ENCODE measurements at places on chromosomes 2 and 18.
A peak's percentile ranks its signal among the peaks of the same experiment; 100 is the strongest.

DNA sequence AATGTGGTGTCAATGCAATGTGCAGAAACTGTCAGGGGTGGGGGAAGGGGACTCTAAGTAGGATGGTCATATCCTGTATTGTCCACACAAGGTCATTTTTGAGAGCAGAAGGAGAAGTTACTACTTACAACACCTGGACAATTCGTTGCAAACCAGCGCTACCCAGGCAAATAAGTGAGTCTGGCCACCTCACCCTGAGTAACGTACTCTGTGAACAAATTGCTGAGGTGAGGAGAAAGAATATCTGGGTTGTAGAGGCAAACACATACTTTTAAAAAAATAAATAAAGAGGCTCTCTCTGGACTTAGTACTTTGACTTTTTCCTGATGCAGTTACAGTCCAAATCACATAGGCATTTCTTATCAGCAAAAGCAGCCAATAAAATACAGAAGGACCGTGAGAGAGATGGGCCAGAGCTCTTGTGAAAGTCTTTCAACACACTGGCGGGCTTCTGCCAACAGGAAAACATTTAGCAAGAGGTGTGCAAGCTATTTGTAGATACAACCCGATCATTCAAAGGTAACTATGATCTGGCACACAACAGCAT, 268.2 kb upstream of the ID2 start:
- no peak for DNase-seq

DNA sequence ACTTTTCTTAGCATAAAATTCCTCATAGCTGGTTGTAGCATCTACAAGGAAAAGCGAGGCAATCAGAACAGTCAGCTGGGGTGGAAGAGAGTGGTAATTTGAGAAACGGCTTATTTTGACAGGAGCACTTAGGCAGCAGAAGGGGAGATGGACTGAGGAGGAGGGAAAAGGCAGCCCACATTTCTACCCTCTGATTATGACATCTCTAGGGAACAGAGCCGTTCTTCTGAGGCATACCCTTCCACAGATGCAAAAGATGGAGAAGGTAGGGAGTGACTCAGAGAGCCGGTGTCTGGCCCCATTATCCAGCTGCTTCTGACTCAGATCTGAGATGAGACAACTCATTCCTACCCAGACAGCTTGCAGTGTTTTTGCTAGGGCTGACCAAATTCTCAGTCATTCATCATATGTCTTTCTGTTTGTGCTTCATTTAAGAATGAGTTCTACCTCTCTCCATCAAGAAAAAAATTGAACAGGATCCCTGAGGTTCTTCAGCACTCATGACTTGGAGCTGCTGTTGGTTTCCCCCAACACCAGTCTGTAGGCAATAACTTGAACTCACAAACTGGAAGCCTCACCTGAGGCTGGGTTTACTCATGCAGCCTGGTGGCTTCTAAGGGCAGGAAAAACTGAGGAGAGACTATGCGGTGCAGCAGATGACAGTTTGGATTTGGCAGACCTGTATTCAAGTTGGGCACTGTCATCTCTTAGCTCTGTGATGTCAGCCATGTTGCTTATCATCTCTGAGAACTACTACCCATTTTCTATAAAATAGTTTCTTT, 15.9 kb upstream of the SEC11C start:
- DNase-seq = peak; percentile 74

GRCh38 chr18:79765491-79766245, 32.1 kb upstream of the KCNG2 start:
- peak; percentile 57 for DNase-seq

- DNase-seq = peak; percentile 48
Observed at GRCh38 chr2:113282747-113283533, 4.2 kb upstream of the PAX8 start.

DNA sequence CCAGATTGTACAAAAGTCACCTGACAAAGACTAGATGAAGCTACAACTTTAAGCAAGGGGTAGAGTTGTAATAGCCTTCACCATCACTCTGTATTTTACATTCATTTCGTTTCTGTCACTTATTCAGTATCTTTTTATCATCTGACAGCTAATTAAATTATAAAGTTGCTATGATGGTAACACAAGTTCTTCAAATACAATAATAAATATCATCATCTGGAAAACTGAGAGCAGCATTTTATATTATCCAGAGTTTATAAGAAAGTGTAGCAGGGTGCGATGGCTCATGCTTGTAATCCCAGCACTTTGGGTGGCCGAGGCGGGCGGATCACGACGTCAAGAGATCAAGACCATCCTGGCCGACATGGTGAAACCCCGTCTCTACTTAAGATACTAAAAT, 21.1 kb downstream of the DYNC2LI1 start:
- no peak for DNase-seq

GRCh38 chr2:84849271-84849952, 31.5 kb downstream of the TRABD2A start:
- DNase-seq = peak; percentile 14

GRCh38 chr18:43129946-43130524, 14.6 kb upstream of the RIT2 start:
- peak; percentile 22 for DNase-seq

DNA sequence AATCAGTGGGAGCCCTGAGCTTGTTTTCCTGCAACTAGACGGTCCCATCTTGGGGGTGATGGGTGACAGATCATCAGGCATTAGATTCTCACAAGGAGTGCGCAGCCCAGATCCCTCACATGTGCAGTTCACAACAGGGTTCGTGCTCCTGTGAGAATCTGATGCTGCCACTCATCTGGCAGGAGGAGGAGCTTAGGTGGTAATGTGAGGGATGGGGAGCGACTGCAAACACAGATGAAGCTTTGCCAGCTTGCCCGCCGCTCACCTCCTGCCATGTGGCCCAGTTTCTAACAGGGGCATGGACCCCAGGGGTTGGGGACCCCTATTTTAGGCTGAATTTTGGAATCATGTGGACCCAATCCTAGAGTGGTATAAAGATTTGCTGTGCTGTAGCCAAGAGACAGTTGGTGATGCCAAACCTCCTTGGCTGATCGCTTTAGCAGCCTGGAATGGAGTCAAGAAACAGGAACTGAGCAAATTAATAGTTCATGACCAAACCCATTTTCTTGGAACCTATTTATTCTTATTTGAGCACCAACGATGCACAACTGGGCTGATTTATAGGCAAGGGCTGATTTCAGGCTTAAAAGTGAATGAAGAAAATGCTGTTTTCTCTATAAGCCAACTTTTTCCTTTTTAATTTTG, 25.7 kb downstream of the LPIN1 start:
- DNase-seq = no peak

DNA sequence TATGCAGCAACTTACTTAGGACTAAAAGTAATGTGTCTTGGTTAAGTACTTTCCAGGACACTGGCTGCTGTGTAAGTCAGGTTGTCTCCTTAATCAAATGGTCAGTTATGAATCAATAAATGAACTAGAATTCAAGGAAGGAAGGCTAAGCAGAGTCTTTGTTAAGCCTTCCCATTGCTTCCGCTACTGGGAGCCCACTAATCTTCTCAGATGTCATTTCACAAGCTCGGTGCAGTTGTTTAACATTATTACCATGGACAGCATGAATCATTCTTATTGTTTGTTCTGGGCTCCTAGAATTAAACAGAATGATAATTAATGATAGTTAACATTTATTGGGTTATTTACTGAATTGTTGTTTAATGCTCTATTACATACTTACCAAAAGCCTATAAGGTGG, 26.0 kb upstream of the MEIS1 start:
- no peak for DNase-seq

GRCh38 chr2:34096562-34097171, 497.6 kb upstream of the FAM98A start:
- DNase-seq = peak; percentile 51

DNA sequence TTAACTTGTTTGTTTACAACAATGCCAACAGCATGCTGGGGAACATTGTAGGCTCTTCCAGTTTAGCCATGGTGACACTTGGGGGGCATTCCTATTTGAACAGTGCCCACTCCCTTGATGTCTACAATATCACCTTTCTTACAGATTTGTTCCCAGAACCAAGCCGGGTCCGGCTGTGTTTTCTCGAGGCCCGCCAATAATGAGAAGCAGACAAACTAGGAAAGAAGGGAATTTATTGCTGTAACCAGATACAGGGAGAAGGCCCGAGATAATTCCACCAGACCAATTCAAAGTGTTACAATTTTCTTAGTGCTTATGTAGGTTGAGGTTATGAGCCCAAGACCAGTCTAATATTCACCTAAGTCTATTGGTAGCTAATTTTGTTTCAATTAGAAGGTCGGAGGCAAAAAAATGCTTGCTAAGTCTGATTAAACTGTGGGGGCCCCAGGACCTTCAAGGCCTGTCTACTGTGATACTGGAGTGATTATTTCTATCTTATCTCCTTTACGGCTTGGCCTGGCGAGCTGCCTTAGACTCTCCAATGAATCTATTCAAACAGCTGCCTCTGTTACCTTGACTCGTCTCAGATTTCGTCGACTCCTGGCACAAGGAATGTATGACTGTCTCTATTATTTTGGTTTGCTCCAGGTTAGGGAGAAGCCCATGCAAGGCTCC, 59.1 kb upstream of the PSME4 start:
- DNase-seq = peak; percentile 55

DNA sequence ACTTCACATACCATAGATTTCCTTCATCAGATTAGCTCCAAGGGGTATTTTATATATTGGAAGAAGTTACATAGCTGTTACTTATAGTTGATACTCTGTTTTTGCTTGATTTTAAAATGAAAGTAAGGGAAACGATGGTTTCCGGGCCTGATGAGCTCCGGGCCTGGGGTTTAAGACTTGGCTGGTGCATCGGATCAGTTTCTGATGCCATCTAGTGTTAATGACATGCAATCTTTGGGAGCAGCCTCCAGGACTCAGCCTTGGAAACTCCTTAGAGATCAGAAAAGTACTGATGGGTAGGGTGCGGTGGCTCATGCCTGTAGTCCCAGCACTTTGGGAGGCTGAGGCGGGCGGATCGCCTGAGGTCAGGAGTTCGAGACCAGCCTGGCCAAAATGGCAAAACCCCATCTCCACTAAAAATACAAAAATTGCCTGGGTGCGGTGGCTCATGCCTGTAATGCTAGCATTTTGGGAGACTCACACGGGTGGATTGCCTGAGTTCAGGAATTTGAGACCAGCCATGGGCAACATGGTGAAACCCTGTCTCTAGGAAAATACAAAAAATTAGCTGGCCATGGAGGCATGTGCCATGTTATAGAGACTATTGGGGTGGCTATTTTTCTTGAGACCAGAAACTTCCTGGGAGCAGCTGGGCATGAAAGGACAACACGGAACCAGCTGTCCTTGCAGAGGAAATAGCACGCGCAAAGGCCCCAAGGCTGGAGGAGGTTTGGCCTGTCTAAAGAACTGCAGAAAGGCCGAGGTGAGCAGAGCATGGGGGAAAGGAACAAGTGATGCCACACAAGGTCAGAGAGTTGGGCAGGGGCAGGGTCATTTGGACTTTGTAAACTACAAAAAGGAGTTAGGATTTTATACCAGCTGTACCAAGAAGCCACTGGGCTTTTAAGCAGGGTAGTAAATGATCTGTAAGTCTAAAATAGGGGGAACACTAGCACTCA, 46.9 kb upstream of the CNOT11 start:
- DNase-seq = peak; percentile 91

GRCh38 chr2:7133521-7133920, 216.3 kb downstream of the RNF144A start:
- no peak for DNase-seq

- DNase-seq = peak; percentile 60
Observed at GRCh38 chr2:122960759-122961641, 1064.1 kb upstream of the CNTNAP5 start.

GRCh38 chr2:36707050-36707449, 10.5 kb downstream of the VIT start:
- no peak for DNase-seq
